Activated CD8-positive, alpha-beta T cell treated with anti-CD3 and anti-CD28 coated beads for 36 hours (primary cell): ENCODE measurements at places on chromosomes 13 and 19. TPM values are rescaled to one million over a fixed set of nuclear protein-coding genes. Genes with fewer than 3 reads are reported as not detected.
A peak's percentile ranks its signal among the peaks of the same experiment; 100 is the strongest.

GRCh38 chr19:35828692-35829301, 16.2 kb upstream of the PRODH2 start:
- DNase-seq: peak; percentile 75

GRCh38 chr13:41614671-41615527, 157.5 kb downstream of the RGCC start:
- DNase-seq: no peak

Gene SIRT6
- 26.9 TPM for total RNA-seq

DNA sequence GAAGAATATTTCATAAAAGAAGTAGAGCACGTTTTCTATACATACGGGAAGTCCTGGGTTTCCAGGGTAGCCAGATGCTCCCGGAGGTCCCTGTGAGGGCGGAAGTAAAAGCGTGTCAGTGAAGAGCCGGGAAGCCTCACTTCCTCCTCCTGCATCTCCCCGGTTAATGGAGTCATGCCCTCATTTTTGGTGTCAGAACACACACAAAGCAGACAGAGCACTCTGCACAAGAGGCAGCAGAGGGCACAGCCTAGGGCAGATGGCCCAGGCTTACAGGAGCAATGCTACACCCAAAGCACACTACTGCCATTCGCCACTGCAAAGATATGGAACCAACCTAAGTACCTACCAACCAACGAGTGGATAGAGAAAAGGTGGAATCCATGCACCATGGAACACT, 94.4 kb downstream of the COL4A1 start:
- DNase-seq: no peak

- peak; percentile 2 for DNase-seq
Observed at GRCh38 chr19:14916848-14917247, 24.4 kb upstream of the OR7C2 start.

Gene ERICH4
- total RNA-seq: not detected

GRCh38 chr19:47778954-47779351, 450 bp downstream of the SELENOW start:
- peak; percentile 26 for DNase-seq

Gene GAS6
- 0.23 TPM for total RNA-seq

GRCh38 chr13:111202745-111203144, 87.6 kb downstream of the ARHGEF7 start:
- peak; percentile 51 for DNase-seq

- no peak for DNase-seq
Observed at GRCh38 chr13:57353831-57354230, 186.8 kb downstream of the PRR20E start.

Gene GPR12
- total RNA-seq: not detected

Gene LACC1
- 1.2 TPM for total RNA-seq

DNA sequence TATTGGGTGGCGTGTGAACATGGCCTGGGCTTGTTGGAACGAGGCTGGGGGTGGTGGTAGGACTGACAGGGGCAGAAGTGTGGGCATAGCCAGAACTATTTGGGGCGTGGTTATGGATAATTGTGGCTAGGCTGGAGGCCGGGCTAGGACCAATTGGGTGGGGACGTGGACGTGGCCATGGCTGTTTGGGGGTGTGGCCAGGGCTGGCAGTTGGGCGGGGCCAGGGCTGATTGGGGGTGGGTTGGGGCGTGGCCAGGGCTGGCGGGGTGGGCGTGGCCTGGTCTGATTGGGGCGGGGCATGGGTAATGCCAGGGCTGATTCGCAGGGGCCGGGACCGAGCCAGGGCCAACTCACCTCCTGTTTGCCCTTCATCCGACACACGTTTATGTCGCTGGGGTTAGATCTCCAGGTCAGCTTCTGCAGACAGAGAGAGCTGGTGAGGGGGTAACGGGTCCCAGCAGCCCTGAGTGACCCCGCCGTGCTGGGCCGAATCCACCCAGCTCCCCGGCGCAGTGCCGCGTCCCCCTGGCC, 2.8 kb downstream of the SEMA6B start:
- peak; percentile 40 for DNase-seq

DNA sequence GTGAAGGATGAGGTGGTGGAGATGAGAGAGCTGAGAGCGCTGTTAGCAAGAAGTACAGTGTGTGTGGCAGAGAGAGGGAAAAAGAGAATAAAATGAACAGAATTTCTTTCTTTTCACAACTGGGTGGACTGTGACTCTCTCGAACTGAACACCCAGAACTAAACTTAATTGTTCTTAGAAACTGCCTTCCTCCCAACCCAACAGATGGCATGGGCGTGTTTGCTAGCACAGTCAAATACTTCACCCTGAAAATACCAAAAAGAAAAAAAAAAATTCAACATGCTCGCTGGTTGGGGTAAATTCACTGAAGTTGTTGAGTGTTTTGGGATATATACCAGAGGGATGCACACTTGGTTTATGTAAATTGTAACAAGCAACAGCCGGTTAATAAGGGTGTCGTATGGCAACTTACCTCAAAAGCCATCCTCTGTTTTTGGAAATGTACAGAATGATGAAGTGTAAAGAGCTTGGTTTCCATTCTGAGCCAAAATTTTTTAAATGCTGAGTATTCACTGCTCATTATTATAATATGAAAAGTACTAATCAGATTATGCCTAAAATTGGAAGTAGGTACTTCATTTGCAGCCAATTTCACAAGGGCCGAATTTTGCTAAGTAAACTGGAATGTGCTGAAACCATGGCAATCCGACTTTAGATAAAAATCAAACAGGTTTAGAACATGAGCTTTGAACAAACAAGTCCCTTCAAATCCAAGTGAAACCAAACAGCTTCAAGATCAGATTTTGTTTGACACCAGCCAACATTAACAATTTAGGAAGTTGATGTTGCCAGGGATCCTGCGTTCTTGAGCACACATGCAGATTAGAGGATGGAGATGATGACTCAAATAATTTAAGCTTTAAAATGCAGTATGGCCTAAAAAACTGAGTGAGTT, 115.8 kb downstream of the ZIC5 start:
- DNase-seq: no peak

Gene EDNRB
- not detected for total RNA-seq

GRCh38 chr13:59861676-59862075, 302.1 kb downstream of the DIAPH3 start:
- no peak for DNase-seq

Gene IRGC
- not detected for total RNA-seq

Gene FUT3
- total RNA-seq: not detected

Gene LRRC25
- not detected for total RNA-seq

- no peak for DNase-seq
Observed at GRCh38 chr13:30045916-30046704, 195.7 kb upstream of the UBL3 start.

GRCh38 chr19:45070861-45071544, 5.3 kb downstream of the ZNF296 start:
- no peak for DNase-seq
